ENCODE measurements at places on chromosomes 7 and 10.

DNA sequence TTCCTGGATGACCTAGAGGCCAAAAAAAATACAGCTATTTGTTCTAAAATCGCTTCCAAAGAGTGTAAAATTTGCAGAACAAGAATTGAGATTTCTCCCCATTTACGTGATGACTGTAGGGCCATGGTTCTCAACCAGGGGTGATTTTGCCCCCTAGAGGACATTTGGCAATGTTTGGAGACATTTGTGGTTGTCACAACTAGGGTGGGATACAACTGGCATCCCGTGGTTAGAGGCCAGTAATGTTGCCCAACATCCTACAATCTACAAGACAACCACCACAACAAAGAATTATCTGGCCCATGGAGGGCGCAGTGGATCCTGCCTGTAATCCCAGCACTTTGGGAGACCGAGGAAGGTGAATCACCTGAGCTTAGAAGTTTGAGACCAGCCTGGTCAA lies 22.8 kb upstream of the MALSU1 start:
- DNase-seq, result no peak

DNA sequence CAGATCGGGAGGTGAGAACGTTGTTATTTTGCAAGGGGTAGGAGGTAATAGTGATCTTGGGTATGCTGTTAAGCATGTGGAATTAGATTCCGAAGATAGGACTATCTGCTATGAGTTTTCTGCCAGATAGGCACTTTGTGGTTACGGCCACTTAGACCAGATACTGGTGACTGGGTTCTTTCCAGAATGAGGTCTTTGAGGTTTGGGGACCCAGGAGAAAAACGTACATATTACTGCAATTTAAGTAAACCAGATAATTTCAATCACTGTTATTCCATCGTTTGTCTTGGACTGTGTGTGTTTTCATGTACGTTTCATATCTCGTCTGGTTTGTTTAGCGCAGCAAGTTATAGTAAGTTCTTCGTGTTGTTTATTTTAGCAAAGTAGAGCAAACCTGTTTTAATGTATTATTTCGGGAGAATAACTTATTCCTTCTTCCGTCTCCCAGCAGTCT lies 312 bp downstream of the ARL4A start:
- no peak for DNase-seq

DNA sequence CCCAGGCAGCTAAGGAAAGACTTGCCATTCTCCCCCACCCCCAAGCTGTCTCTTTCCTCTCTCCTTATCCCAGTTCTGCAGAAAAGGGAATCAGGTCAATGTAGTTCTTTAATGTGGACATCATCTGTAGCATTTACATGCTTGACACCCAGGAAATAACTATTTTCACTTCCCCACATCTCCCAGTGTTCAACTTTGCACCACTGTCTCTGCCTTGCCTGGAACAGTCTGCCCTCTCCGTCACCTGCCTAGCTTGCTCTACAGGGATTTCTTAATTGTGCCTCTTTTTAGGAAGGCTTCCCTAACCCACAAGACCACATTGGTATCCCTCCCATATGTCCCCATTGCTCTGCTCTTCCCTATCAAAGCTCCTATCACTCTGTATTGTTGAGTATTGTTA lies 45.9 kb upstream of the TOMM7 start:
- DNase-seq, result no peak

GRCh38 chr10:44980309-44981171 lies 1.9 kb upstream of the DEPP1 start:
- DNase-seq, result no peak

- DNase-seq, result no peak
These were observed 117.1 kb upstream of the DIP2C start for GRCh38 chr10:806451-807162.

DNA sequence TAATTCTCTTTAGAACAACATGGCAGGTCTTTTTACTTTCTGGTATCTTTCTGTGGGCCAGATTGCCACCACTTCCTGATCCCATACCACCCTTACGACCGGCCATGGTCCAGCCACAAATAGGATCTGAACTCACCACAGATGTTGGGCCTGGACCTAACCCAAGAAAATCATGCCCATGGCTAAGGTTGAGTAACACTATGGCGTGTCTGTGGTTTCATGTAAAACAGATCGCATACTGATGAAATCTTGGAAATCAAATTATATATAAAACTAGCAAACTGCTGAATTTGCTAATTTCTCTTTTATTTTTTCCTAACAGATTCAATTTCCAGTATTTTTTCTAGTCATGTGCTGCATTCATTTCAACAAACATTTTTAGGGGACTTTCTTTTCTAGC lies 77.2 kb downstream of the CH25H start:
- no peak for DNase-seq

- no peak for DNase-seq
These were observed 2.5 kb downstream of the SCIN start for GRCh38 chr7:12572941-12573575.

DNA sequence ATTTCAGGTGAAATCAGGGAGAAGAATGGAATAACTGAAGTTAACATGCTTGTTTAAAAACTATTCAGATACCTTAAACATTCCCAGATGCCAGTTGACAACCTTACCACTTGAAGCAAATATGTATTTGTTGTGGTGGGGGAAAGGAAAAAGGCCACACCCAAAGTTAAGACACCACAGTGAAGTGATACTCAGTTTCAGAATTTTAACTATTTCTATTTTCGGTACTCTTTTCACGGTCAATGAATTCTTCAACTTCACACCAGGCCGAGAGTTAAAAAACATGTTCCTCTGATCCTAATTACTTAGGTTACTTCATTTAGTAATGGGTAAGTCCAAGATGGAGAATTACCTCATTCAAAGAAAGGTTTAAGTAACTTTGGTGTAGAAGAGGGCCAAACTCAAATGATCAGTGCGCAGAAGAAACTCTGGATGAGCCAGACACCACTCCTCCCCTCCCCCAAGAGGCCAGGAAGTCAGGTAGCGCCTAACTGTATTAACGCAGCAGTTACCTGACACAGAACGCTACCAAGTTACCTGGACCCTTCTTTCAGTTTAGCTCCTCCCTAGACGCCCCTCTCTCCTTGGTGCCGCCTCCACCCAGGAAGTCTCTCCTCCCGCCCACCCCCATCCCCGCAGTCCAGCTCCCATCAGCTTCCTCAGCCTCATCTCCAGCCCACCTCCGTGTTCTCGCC lies 700 bp downstream of the MTPN start:
- DNase-seq, result peak; percentile 17

DNA sequence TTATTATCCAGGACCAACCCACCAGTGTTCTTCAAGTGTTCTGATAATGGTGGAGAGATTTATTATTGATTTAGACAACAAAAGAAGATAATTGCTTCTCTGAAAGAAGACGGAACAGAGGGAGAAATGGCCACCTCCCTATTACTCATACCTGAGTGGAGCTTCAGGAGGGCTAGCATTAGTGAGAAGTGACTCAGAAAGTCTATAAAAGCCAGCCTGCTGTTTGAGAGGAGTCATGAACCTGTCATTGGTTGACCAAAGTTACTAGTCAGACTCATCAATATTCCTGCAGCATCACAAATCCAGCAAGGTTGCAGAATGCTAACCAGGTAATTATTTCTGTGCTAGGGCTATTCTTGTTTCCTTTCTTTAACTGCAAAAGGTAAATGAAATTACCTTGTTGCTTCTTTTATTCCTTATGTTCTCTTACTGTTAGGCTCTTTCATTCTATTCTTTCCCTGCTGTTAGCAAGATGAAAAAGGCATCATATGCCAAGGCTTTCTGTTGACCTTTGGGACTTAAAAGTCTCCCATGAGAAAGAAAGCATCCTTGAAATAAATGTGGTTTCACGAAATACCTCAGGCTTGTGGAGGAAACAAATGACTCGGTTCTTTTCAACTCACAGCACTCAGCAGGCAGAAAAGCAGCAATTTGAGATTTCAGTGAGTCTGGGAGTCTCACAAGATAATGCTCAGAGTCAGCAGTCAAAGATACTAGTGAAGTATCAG lies 256.4 kb upstream of the PHYHIPL start:
- DNase-seq, result no peak

GRCh38 chr7:73599151-73599882 lies 20.9 kb upstream of the TBL2 start:
- DNase-seq, result no peak

- DNase-seq, result no peak
These were observed 83.0 kb upstream of the NPSR1 start for GRCh38 chr7:34575006-34575405.

GRCh38 chr7:22799633-22800032 lies 23.0 kb downstream of the TOMM7 start:
- no peak for DNase-seq

- no peak for DNase-seq
These were observed 328.7 kb downstream of the CXCL12 start for GRCh38 chr10:44056206-44056605.

DNA sequence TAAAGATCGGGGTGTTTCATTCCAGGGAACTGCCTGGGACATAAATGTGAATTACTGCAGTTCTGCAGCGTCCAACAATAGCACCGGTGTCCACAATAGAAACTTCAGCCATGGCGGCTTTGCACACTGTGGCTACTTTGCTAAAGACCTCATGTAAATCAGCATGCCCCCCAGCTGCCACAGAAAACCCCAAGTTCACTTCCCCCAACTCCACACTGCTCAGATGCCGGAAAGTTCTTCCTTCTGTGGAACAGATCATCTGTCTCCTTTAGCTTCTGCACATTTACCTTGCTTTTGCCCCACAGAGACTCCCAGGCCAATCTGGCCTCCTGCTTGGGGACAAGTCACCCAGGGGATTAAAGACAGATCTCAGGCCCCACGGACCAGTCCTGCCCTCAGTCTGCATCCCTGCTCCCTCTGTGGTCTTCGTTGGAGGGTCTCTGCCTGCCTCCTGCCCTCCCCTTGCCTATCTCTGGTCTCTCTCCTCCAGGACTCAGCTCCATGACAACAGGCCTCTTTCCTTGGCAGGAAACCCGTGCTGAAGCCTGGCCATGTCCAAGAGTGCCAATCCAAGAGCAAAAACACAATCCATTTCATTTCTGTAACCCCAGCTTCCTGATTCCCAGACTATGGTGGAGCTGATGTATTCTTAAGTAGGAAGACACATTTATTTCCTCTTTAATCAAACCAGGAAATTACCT lies 403.2 kb downstream of the RPS24 start:
- no peak for DNase-seq

DNA sequence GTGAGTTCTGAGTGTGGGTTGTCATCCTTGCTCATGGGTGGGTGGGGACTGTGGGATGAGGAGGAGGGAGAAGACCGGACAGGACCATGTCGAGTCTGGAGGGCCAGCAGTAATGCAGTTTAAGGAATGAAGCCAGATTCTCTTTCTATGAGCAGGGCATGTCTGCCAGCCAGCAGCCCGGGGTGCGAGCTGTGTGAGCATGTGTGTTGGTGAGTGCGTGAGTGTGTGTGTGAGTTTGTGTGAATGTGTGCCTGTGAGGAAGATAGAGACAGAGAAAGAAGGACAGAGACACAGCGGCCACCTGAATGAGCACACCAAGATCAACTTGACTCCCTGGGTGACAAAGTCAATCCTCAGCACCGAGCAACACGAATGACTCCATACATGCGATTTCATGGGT lies 52.3 kb downstream of the ADARB2 start:
- DNase-seq, result no peak

DNA sequence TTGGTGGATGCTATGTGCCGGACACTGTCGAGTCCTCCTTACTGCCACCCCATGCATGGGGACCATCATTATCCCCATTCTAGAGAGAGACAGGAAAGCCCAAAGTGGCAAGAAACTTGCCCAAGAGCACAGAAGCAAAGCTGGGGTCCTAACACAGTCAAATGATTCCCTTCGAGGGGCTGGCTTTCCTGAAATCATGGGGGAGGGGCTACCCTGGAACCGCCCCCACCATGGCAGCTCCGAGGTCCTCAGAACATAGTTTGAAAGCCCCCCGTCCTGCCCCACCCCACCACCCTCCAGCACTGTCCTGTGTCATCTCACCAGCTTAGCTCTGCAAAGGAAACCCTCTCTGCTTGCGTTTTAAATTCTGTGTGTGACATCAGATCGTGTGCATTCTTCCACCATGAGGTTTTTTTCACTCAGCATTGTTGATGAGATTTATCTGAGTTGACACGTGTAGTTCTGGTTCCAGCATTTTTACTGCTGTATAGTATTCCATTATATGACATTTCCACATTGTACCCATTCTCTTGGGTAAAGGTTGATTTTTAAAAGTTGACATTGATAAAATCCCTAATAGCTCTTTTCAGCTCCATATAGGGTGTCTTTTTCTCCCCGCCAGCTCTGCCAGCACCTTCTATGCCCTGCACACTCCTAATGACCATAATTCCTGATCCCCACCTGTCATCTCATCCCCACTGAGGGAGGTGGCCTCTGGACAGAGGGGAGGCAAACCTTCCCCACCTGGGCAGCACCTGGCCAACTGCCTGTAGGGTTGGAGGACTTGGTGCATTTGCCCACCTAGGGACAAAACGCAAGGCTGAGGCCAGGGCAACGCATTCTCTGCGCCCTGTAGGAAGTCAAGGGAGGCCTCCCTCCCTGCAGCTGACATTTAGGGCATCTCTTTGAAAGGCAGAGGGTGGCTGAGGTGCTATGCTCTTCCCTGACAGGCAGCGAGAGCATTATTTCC lies 100.2 kb upstream of the GPR26 start:
- no peak for DNase-seq

Measured in stimulated activated CD4-positive, alpha-beta T cell treated with anti-CD3 and anti-CD28 coated beads, Interleukin-4, amount 100 ng/mL, for 1 hour (primary cell).